ENCODE measurements at places on chromosomes 4 and X.

DNA sequence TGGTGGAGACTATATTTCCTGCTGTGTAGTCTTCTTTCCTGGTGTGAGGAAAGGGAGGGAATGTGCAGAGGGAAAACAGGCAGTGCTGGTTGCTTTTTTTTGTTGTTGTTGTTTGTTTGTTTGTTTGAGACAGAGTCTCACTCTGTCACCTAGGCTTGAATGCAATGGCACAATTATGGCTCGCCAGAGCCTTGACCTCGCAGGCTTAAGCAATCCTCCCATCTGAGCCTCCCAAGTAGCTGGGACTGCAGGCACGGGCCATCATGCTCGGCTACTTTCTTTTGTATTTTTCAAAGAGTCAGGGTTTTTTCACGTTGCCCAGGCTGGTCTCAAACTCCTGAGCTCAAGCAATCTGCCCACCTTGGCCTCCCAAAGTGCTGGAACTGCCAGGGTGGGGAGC, 82.5 kb downstream of the RELL1 start:
- DNase-seq = no peak

DNA sequence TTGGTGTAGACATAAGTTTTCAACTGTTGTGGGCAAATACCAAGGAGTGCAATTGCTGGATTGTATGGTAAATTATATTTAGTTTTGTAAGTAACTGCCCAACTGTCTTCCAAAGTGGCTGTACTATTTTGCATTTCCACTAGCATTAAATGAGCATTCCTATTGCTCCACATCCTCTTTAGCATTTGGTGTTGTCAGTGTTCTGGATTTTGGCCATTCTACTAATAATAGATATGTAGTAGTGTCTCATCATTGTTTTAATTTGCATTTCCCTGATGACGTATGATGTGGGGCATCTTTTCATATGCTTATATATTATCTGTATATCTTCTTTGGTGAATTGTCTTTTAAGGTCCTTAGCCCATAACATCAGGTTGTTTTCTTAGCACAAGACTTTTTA, 17.3 kb downstream of the PGAM4 start:
- DNase-seq = no peak

- DNase-seq = no peak
These were observed 11.6 kb upstream of the SCD5 start for GRCh38 chr4:82810176-82810575.

DNA sequence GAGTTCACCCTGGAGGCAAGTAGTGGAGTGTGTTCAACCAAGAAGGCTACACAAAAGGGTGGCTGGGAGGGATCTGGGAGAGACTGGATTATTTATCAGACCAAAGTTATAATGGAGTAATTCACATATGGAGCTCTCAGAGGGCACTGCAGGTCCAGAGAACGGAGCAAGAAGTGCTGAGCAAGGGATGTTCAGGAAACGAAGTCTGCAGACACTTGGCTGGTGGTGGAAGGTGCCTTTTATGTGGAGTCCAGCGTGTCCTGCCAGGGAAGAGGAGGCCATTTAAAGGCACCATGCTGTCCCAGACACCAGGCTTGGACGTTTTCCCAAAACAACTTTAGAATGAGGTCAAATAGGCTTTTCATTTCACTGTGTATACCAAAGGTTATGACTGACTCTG, 130.1 kb downstream of the CEP135 start:
- DNase-seq = no peak

DNA sequence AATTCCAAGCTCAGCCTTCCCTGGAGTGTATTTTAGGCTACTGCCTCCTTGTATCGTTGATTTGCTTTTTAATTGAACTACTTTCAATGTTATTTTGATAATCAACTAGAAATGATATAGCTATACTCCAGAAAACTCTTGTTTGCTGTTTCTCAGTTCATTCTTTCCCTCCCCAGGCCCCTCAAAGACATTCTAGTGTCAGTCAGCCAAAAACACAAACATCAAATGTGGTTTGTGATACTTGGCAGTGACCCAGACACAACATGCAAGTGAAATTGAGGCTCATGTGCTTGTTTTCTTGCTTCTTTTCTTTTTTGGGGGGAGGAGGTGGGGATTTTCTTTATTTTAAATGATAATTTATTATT, 7.6 kb downstream of the FAT4 start:
- no peak for DNase-seq

DNA sequence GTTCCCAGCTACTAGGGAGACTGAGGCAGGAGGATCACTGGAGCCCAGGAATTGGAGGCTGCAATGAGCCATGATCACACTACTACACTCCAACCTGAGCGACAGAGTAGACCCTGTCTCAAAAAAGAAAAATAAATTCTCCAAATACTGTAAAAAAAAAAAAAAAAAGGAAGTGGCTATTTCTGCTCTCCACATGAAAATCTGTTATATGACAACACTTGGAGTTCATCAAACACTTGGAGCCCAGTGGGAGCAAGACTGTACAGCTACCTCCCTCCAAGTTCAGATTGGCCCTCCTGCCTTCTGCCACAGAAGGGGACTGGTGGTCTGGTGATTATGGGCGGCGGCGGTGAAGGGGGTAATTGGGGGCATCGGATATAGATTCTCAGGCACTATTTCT, 9.0 kb upstream of the CLDN34 start:
- DNase-seq = no peak

GRCh38 chr4:190017357-190018200, 9.5 kb downstream of the FRG2 start:
- DNase-seq = no peak

- no peak for DNase-seq
These were observed 432.3 kb upstream of the ATOH1 start for GRCh38 chr4:93396272-93396671.

GRCh38 chr4:181690498-181690897, 552.7 kb upstream of the TENM3 start:
- no peak for DNase-seq

- DNase-seq = no peak
These were observed 31.8 kb downstream of the PRRG1 start for GRCh38 chrX:37380924-37381323.

DNA sequence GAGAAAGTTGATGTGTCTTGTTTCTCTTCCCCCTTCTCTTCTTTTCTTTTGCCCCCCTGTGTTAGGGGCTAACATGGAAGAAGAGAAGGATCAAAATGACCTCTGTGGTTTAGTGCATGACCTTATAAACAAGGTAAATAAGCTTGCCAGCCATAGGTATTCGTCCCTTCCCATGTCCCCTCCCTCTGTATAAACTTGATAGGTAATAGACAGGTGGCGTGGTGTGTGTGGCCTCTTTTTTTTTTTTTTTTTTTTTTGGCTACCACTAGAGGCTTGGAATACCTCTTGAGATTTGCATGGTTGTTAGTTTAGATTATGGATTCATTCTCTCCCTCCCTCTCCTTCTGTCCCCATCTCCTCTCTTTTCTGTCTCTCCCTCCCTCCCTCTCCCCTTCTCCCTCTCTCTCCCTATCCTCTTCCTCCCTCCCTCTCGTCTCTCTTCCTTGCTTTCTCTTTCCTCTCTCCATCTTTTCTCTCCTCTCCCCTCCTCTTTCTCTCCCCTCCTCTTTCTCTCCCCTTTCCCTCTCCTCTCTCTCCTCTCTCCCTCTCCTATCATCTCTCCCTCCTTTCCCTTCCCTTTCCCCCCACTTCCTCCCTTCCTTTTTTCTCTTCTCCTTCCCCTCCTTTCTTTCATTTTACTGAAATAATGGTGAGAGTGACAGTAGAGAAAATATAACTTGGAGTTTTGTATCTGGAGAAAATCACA, 134.4 kb downstream of the AFF1 start:
- no peak for DNase-seq

DNA sequence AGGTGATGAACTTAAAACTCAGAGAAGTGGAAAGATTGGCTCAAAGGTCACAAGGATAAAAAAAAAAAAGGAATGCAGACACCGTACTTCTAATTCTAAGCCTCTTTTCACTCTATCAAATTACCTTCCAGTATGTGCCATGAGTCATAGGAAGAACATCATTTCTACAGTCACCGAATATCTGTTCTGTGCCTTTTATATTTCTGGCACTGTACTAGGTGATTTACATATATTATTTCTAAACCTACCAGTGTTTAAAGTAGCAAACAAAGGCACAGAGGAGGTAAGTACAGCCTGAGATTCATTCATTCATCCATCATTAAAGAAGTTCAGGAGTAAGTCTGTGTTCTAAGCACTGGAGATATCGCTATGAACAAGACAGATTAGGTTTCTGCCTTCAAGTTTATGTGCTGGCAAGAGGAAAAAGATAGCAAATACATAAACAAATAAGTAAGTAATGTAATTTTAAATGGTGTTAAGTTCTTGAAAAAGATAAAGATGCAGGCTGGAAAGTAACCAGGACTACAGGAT, 65.3 kb downstream of the PALLD start:
- DNase-seq = no peak

DNA sequence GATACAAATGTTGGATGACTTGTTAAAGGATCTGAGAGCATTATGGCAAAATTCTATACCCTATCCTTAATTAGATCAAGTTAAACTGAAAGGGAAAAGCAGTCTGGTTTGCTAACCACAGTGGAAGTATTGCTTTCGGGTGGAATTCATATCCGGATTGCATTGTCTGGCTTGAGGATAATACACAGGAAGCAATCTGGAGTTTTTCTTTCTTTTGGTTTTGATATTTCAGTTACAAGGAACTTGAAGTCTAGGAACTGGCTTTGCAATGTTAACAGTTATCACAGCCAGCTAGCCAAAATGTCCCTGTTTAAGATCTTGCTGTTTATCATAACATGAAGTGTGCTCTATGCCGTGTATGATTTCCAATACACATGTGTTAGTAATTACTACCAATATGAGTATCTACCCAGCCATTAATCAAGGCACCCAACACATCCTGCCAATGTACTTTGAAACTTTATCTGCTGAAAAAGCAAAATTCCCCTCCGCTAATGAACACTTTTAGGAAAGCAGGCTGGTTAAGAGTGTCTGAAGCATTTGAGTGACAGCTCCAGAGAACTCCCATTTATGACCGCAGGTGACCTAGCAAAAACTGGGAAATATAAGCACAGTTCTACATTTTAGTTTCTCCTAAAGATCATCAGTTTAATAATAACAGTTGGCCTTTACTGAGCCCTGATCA, 146.4 kb downstream of the PALLD start:
- DNase-seq = no peak

DNA sequence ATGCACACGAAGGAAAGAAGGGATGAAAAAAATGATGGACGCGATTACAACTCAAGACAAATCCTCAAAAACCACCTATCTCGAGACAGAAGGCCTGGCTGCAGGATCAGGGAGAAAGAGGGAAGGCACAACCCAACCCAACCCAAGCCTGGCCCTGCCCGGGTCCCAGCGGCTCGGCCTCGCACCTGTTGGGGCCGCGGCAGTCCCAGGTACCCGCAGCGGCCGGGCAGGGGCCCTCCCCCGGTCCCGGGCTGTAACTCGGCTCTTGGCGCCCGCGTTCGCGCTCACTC, 464 bp downstream of the RASGEF1B start:
- DNase-seq = no peak

DNA sequence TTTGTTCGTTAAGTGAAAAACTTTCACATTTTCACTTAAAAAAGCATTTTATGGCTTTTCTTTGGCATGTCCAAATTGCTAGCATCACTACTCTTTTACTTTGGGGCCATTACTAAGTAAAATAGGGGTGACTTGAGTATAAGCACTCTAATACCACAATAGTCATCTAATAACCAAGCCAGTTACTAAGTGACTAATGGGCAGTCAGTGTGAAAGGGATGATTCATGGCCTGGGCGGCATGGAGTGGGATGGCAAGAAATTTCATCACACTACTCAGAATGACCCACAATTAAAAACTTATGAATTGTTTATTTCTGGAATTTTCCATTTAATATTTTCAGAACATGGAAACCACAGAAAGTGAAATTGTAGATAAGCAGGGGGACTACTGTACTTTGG, 60.9 kb downstream of the BMP15 start:
- no peak for DNase-seq

GRCh38 chr4:103204111-103204510, 6.0 kb upstream of the CENPE start:
- DNase-seq = no peak

DNA sequence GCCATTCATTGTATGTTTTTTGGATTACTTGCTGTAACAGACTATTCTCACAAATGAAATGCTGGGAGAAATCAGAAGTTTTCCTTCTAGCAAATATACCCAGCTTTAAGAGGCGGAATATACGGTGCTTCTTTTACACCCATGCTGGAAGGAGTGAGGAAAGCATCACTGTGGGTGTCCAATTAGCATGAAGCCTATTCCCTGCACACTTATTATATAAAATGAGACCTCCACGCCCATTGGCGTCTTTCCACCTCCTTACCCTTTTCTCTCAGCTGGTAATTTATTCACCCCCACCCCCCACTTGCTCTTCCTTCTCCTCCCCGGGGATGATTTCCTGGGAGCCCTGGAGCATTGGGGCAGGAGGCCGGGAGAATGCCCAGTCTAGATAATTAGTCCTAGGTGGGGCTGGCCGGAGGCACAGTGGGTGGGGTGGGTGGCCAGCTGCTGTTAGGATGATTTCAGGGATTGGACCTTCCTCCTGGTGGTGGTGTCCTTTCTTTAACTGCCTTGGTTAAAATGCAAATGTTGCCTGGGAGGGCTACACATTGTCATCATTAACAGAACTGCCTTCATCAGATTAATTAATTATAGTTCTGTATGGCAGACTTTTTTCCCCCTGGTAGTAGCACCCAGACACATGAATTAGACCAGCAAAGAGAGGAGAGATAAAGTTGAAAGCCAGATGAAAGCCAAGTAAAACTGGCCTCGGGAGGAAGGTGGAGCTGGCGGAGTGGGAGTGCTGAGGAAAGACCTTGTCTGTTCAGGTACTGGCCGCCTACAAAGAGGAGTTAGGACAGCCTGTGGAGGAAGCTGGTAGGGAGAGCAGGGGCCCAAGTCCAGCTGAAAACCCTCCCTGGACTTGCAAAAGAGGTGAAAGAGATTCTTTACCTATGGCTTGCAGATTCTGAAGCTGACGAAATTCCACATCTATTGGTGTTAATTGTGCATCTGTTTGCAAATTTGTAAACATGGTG, 11.4 kb downstream of the SHROOM2 start:
- no peak for DNase-seq

DNA sequence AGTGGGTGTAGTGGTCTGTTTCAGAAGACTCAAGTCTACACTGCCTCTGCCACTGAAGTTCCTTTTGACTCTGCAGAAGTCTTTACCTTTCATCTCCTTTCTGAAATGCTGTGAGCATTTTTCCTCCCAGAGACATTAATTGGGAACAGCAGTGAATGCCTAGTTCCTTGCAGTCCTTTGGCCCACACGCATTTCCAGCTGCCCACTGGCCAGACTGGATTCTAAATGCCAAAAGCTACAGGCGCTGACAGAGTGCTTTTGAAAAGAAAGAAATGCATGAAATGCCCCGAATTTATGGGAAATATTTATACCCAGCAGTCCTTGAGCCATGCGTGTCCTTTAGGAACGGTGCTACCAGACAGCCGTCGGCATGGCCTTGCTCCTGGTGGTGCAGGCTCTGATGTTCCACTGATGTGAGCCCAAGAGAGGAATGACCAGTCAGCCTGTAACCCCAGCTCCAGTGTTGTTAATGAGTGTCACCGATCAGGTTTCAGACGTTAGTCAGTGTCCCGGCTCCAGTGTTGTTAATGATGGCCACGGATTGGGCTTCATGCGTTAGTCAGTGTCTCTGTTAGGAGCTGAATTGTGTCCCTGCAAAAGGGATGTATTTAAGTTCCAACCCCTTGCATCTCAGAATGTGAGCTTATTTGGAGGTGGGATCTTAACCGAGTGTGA, 132.6 kb downstream of the TBL1X start:
- no peak for DNase-seq

Measured in naive thymus-derived CD4-positive, alpha-beta T cell (primary cell).